ENCODE measurements at places on chromosomes 16 and 17. TPM values are rescaled to one million over a fixed set of nuclear protein-coding genes. Genes with fewer than 3 reads are reported as not detected.

DNA sequence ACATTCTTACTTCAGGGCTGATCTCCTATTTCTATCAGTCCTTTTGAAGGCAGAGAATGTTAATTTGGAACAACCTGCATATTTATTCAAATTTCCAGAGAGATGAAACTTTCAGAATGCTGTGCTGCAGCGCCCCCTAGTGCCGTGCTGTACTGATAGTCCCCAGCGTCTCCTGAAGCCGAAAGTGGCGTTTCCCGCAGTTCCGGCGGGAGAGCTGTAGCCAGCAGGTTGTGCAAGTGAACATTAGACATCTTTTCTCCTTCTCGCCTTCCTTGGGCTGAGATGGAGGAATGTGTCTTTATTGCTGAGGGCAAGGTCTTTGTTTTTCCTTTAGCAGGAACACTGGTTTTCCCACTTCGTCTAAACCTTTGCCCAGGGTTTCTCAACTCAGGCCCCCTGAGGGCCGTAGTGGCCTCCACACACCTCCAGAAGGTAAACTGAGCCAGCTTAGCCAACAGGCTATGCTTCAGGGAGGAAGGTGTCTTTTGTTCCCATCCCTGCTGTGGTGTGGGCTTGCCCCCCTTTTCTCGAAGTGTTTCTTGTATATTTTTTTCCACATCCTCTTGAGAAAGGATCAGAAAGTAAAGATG is 26.4 kb downstream of the USP10 start:
- H3K27ac ChIP-seq, result no peak overlapping the region
- H3K4me3 ChIP-seq, result no peak overlapping the region
- H3K4me1 ChIP-seq, result peaks cover 48% of the 10 kb centered on the region
- DNase-seq, result peak; percentile 91
- no peaks in the 10 kb centered on the region for H3K36me3 ChIP-seq
- H3K27me3 ChIP-seq, result no peaks in the 10 kb centered on the region

DLX4 gene
- 0.15 TPM for polyA plus RNA-seq

CD2BP2 gene
- polyA plus RNA-seq, result 50.0 TPM

SERPINF2 gene
- 0.08 TPM for polyA plus RNA-seq

AANAT gene
- not detected for polyA plus RNA-seq

TM4SF5 gene
- polyA plus RNA-seq, result not detected
